ENCODE measurements at places on chromosomes 12 and 14.

- no peak for DNase-seq
Measured at GRCh38 chr12:94244165-94245133, 96.1 kb downstream of the PLXNC1 start.

DNA sequence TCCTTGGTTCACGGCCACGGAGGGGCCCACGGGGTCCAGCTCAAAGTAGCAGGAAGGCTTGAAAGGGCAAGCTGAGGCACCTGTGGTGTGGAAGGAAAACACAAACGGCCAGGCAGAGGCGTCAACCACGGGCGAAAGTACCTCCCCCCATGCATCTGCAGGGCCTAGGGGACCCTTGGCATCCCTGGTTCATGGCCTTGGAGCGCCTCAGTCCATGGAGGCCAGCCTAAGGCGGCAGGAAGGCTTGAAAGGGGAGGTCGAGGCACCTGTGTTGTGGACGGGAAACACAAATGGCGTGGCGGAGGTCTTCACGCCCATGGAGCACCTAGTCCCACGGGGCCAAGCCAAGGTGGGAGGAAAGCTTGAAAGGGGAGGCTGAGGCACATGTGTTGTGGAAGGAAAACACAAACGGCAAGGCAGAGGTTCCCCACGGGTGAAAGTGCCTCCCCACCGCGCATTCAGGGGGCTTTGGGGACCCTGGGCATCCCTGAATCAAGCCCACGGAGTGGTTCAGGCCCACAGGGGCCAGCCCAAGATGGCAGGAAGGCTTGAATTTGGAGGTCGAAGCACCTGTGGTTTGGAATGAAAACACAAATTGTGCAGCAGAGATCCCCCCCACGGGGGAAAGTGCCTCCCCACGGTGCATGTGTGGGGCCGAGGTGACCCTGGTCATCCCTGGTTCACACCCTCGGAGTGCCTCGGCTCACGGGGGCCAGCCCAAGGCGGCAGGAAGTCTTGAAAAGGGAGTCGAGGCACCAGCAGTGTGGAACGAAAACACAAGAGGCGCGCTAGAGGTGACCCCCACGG lies 380.8 kb downstream of the ALG10 start:
- DNase-seq, result no peak

- DNase-seq, result no peak
Measured at GRCh38 chr12:30973830-30974229, 47.3 kb downstream of the TSPAN11 start.

DNA sequence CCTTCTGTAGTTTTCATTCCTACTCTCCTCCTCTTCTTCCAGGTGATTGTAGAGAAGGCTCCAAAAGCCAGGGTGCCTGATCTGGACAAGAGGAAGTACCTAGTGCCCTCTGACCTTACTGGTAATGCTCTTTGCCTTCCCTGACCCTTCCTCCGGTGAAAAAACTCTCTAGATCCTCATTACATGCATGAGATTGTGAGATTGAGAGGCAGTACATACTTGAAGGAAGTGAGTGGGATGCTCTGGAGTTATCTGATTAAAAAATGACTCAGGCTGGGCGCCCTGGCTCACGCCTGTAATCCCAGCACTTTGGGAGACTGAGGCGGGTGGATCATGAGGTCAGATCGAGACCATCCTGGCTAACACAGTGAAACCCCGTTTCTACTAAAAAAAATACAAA lies 5.3 kb downstream of the GABARAPL1 start:
- DNase-seq, result no peak

DNA sequence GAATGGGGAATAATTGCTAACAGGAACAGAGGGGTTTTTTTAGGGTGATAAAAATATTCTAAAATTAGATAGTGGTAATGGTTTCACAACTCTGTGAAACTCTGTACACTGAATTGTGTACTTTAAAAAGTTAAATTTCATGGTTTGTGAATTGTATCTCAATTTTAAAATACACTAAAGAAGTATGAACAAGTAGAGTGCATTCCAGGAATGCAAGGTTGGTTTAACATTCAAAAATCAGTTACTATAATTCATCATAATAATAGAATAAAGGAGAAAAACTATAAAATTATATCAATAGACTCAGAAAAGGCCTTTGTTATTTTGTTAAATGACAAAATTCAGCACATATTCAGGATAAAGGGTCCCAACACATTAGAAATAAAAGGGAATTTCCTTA lies 11.1 kb upstream of the BATF start:
- no peak for DNase-seq

DNA sequence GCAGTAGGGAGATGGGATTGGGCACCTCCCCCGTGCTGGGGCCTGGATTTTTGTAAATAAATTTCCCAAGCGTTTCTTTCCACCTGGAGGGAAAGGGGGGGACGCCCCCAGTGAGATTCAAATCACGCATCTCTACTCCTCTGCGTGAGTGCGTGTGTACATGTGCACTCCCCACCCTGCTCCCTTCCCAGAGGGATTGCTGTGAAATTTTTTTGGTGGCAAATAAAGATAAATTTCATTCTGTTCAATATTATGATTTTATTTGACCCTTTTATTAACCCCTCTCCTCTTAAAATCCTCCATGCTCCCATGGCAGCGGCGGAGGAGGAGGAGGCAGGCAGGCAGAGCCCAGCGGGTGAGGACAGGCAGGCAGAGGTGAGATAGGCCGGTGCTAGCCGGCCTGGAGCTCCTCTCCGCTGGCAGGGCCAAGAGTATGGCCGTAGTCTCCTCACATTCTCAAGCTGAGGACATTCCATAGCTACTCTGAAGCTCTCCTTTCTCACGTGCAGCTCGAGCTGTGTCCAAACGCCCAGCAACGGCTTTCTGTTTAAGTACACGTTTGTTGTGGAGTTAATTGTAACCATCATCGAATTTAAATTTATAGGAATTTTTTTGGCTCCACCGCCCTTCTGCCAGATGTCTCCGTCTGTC lies 1.5 kb upstream of the HOTAIR start:
- peak; percentile 92 for DNase-seq

- DNase-seq, result no peak
Measured at GRCh38 chr12:90305379-90305778, 596.7 kb upstream of the ATP2B1 start.

DNA sequence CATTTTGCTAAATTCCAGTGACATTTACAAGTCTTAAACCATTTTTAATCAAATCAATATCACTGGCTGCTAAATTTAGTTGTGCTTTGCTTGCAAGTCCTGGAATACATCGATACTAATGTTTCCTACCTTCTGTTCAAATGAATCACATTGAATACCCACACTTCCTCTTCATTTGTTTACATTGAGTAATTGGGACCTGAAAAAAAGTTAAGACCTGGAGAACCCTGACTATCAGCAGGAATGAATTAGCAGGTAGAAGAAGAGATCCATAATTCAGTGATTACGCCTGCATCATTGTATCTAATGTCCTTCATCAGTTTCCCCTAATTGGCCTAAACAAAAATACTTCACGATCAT lies 369.3 kb downstream of the ETNK1 start:
- DNase-seq, result no peak

DNA sequence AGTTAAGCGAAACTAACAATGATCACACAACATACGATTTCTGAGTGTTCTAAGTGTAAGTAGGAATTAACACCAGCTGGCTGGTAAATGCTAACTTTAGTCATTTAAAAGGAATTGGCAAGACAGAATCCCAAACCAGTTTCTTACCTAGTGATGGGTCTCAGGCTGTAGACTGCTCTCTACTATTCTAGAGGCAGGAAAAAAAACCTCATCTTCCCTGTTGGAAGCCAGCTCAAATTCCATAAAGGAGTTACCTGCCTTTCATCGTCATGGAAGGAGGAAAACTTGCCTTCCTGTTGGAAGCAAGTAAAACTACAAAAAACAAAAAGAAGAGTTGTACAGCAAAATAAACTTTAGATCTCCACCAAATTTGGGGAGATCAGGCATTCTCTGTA lies 23.7 kb upstream of the SLC7A8 start:
- no peak for DNase-seq

DNA sequence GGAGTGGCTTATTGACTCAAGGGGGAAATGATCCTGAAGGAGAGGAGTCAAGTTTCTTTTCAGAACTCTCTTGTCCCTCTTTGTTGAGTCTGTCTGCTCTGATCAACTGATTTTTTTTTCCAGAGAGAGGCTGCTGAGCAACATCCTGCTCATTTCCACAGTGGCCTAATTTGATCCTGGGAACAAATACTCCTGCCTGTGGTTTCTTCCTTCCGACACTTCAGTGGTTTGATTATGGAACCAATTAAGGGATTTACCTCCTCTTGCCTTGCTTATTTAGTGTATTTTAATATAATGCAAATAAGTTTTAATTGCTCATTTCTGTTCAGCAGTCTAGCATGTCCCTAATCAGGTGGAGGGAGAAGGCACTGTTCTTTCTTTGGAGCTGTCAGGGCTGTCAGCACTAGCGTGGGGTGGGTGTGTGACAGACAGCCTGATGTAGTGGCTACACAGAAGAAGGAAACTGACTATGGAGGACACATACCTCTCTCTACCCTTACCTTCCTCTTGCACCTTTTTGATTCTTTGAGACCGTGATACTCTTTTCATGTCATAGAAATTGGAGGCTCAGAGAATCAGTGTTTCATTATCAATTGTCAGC lies 344.9 kb upstream of the STXBP6 start:
- no peak for DNase-seq

GRCh38 chr12:58148405-58148804 lies 207.0 kb downstream of the ATP23 start:
- DNase-seq, result peak; percentile 31

- no peak for DNase-seq
Measured at GRCh38 chr14:65879248-65880009, 466.9 kb downstream of the FUT8 start.

DNA sequence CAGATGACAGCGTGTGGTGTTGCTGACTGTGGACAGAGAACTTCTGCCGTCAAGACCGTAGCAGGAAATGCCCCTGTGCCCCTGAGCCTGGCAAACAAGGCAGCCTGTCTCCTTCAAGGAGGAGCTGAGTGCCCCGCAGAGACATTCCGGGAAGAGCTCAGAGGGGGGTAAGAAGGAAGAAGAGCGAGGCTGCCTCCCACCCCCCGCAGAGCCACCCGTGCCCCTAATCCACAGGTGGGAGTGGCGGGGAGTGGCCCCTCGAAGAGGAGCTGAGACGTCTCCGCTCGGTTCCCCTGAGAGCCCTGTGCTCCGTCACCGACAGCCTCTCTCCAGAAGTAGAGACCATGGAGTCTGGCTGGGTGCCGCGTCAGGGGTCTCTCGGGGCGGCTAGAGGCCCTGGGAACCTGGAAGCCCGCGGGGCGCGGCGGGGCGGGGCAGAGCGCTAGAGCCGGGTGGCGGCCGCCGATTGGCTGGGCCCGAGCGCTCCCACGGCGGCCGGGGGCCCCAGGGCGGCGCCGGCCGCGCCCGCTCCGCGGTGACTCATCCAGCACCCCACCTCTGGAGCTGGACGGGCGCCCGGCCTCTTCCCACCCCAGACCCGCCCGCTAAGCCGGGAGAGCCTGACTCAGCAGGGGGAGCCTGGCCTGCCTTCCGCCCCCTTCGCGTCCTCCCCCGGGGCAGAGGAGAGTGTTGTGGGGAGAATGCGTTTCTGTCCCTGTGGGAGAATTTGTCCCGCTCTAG lies 25.2 kb upstream of the KRT78 start:
- peak; percentile 69 for DNase-seq

- no peak for DNase-seq
Measured at GRCh38 chr12:15157269-15157671, 63.9 kb downstream of the RERG start.

- DNase-seq, result no peak
Measured at GRCh38 chr12:91023326-91024004, 18.7 kb upstream of the EPYC start.

- no peak for DNase-seq
Measured at GRCh38 chr12:59570145-59570544, 25.7 kb upstream of the SLC16A7 start.

GRCh38 chr12:132582058-132582420 lies 28.3 kb downstream of the LRCOL1 start:
- DNase-seq, result no peak

DNA sequence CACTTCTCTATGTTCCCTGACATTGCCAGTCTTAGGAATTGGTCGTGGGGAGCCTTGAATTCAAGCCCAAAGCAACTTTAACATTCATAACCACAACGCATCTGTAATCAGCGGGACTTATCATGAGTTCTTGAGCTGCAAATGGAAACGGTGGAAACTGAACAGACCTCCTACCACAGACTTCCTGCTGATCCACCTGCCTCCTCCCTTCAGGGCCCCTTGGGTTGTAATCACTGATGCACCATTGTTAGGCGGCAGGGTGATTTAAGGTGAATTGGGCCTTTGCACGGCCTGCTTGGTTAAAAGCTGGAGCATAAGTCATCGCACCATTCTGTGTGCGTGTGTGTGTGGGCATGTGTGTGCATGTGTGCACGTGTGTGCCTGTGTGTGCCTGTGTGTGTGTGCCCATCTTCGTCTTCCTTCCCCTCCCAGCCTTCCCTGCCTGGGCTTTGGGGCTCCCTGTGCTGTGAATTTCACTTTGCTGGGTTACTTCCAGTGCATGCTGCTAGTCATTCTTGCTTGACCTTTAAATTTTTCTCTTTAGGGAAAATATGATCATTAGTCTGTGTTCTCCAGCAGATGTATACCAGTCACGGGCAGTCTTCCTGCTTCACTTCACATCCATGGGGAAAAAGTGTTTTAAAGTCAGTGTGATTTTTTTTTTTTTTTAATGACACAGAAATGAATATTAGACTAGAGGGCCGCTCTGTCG lies 29.1 kb downstream of the CHST11 start:
- DNase-seq, result no peak

DNA sequence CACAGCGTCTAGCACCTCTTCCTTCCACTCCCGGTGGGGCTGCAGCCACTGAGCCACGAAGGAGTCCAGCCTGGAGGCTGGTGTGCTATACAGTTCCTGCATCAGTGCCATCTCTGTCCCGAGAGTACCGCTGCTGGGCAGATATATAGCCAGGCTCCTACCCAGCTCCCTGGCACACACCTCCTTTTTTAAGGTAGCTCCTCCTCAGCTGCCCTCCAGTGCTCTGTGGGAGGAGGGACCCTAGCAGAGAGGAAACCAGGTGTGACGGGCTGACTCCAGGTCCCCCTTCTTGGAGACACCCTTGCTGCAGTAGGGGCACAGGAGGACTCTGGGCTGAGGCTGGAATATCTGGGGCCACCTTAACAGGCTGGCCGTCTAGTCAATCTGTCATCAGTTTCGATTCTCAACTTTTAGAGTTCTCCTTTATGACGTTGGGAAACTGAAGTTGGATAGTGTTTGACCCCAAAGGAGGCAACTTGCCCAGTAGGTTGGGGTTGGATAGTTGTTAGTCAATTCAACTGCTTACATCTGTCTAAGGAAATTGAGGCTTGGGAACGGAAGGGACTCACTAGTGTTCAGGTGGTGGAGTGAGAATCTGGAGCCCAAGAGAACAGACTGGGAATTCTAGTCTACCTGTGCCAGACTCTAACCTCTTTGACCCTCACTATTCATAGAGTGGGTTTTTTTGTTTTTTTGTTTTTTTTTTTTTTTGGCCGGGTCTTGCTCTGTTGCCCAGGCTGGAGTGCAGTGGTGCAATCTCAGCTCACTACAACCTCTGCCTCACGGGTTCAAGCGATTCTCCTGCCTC lies at the start of gene OASL:
OASL (minus strand) TSS at position 386 of the 808 bp plus-strand sequence; CDS start at position 111, 275 bp downstream.
- peak; percentile 35 for DNase-seq

- no peak for DNase-seq
Measured at GRCh38 chr12:3105690-3106479, 28.7 kb downstream of the TSPAN9 start.

DNA sequence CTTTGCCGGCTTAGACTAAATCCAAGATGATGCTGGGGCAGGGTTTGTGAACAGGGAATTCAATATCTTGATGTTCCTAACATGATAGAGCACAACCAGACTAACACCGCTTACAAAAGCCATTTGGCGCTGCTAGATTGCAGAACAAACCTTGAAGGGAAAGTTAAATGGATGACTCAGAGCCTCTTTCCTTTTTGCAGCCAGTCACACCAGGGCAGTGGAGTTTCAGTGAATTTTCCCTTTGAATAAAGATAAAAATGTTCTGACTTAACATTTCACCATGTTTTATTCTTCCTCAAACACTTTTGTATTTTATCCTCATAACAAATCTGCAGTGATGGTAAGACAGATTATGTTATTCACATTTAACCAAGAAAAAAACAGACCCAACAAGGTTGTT lies 47.3 kb downstream of the PDE6H start:
- no peak for DNase-seq

Data from GM04503 (cell line).